ENCODE measurements at places on chromosomes 13 and 19.
A peak's percentile ranks its signal among the peaks of the same experiment; 100 is the strongest.

- DNase-seq = peak; percentile 72
Observed at GRCh38 chr19:12140545-12141404, 625 bp upstream of the ZNF20 start.

- DNase-seq = no peak
Observed at GRCh38 chr19:752652-753517, 2.0 kb downstream of the MISP start.

GRCh38 chr19:38657633-38658222, 10.3 kb downstream of the ACTN4 start:
- DNase-seq = no peak

- DNase-seq = no peak
Observed at GRCh38 chr13:46343279-46343994, 43.6 kb downstream of the RUBCNL start.

All from activated T-helper 1 cell treated with anti-CD3 and anti-CD28 coated beads, Interleukin-12 subunit alpha, Interleukin-12 subunit beta, Interleukin-2, Interleukin-4 antibody, amounts not matched to agents 30 ng/mL and 10 ng/mL and 1 ng/mL, durations not matched to agents 14 hours and 24 hours and 36 hours (primary cell).